GM23248 (cell line): ENCODE measurements at places on chromosomes 2 and 18. TPM values are rescaled to one million over a fixed set of nuclear protein-coding genes. Genes with fewer than 3 reads are reported as not detected.

DNA sequence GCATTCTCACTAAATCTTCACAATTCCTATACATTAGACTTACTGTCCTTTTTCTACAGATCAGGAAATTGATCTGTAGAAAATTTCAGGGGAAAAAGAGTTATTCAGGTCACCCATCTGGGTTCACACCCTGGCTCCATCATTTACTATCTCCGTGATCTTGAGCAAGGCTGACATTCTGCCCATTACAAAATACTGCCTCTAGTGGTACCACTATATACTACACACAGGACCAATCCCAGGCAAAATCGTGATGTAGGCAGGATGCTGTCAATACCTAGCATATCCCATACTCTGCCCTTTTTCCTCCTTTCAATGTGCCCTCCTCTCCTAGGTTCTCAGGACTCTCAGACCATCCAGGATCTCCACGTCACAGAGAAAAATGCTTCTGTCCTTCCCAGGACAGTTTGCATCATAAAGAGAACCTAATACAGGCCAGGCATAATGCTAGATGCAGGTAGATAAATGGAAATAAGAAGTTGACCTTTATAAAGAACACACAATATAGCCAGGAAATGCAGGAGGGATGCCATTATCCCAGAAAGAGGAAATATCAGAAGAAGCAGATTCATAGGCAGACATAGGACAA is 101.9 kb downstream of the CDH20 start:
- DNase-seq = peak; percentile 23

GRCh38 chr2:159297042-159297707 is 10.7 kb upstream of the WDSUB1 start:
- DNase-seq = no peak

DNA sequence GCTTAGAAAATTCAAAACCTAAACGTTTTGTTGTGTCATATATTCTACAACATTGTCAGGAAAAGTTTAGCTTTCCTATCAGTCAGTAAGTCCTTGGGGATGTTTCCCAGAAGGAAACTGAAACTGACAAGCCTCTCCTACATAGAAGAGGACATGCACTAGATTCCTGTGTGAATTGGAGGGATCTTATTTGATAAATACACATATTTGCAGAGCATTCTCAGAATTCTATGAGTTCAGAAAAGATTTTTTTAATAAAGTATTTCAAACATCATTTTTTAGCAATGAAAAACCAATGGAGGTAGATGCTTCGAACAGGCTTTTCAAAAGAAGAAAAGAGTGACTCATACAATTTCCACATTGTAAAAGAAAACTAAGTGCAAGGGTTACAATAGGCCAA is 1706.7 kb downstream of the SUCLG1 start:
- no peak for DNase-seq

Gene FSHR
- not detected in 2 replicates for polyA plus RNA-seq

DNA sequence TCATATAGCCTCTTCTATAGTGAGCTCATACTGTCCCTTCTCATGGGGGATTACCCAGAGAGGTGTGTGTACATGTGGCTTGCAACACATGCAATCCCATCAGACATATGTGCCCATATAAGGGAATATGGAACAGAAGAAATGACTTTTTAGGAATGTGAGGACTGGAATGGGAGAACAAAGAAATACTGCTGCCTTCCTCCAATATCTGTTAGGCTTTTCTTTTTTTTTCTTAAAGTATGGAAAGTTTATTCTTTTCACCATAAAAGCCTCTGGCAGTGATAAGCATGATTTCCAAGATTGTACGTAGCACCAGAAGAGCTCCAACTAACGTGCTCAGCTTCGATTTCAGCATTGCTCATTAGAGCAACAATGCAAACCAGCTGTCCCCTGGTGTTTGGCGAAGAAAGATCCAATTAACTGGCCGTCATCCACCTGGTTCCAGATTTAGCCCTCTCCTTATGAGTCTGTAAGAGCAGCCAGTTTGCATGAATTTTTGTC is 113.6 kb downstream of the ADCYAP1 start:
- DNase-seq = peak; percentile 34

DNA sequence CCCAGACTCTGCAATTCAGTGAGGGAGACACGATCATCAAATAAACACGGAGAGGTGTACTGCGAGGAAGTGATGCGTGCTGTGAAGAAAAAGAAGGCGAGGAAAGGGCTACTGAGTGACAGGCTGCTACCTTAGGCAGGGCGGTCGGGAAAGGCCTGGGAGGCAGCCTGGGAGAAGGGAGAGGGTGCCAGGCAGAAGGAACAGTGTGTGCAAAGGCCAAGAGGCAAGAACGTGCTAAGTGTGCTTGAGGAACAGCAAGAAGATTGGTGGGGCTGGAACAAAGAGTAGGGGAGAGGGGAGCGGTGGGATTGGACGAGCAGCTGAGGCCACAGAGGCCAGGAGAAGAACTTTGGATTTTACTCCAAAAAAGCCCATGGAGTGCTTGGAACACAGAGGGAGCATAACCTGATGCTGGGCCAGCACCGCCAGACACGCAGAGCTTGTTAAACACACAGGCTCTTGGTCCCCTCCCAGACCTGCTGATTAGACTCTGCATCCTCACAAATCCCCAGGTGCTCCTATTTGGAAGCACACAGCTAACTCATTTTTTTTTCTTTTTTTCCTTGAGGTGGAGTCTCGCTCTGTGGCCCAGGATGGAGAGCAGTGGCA is 30.4 kb downstream of the SERTAD2 start:
- DNase-seq = no peak

Gene HAUS1
- polyA plus RNA-seq = 33.6 and 36.9 TPM in 2 replicates

Gene SERPINB13
- not detected in 2 replicates for polyA plus RNA-seq

GRCh38 chr2:104412384-104412783 is 441.5 kb upstream of the POU3F3 start:
- peak; percentile 40 for DNase-seq

DNA sequence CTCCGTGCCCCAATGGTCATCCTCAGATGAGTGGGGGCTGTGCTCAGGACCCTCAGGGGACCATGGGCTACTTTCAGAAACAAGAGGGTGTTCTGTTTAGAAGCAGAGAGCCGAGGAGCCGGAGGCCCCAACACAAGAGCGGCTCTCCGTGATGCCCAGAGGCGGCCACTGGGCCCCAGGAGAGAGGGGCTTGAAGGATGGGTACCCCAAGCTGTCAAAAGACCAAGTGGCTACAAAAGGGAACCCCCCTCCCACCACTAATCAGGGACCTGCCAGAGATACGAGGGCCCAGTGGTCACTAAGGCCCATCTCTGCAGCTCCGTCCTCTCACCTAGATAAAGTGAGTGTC is 93.6 kb downstream of the HDAC4 start:
- DNase-seq = no peak

Gene CTAGE1
- 0.06 TPM in 1 of 2 replicates, not detected in the other for polyA plus RNA-seq

DNA sequence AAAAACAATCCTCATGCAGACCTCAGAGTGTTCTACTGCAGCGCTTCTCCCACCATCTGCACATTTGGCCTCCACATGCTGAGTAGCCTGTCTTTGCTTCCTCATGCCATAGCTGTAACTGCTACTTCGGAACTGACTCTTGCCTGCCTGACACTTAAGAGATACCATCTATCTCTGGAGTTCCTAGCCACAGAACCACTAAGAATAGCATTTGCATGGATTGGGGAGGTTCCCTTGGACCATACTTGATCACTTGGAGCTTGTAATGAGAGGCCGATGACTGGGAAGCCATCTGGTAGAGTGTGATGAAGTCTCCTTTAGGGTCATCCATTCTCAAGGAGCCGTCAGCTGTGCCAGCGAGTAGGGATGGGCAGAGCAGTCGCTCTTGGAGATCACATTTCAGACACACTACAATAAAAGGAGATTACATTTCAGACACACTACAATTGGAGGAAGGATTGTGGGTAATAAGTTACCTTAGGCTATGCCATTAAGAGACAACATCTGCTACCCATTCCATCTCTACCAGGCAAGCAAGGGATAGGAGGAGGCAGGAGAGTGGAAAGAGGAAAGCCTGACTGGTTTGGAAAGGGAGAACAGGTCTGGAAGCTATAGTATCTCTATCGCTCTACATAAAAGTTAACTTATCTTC is 21.8 kb downstream of the DOK1 start:
- DNase-seq = peak; percentile 71

DNA sequence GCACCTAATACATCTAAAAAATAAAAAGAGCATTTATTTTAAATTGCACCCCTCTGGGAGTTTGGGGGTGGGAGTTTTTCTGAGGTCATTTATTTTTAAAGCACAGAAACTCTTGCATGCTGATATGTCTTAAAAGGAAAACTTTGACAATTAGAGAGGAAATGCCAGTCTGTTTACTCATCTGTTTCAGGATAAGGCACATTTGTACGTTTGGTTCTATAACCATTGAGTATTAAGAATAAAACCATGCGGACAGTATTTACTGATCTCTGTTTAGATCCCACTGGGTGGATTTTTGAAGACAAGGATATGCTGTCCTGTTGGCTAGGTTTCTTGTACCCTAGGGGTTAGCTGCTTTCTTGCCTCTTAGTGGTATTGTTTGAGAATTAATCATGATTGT is 122.9 kb downstream of the TANC1 start:
- peak; percentile 77 for DNase-seq

Gene LHCGR
- not detected in 2 replicates for polyA plus RNA-seq

DNA sequence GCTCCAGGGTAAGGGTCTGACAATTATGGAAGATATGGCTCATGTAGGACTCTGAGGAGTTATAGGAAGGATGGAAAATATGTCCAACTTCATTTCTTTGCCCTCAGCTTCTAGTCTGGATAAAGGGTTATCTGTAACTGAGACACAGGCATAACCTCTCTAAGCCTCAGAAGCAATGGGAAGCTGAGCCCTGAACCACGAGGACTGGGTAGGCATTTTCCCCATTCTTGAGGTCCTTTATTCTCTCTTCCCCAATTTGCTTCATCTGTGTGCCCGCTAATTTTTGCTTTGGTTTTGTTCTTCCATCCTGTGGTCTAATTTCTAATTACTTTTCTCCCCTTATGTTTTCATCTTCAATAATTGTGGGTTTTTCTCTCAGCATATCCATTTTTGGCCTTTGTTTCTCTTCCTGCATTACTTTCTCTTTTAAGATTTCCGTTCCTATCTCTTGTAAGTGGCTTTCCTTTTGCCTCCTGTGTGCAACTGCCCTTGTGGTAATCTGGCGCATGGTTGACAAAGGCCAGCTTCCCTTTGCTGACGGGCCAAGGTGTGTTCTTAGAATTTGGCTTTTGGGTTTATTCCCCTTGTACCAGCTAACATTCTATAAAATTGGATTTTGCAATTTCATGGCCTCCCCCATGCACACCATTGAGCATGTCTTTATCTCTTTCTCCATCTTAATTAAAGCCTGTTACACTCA is 343.8 kb downstream of the TXNL1 start:
- DNase-seq = no peak

GRCh38 chr2:168490015-168490874 is 34.2 kb downstream of the CERS6 start:
- DNase-seq = peak; percentile 54

GRCh38 chr2:212892193-212892592 is 259.2 kb downstream of the IKZF2 start:
- DNase-seq = peak; percentile 63

GRCh38 chr2:74789271-74789670 is 44.7 kb upstream of the HK2 start:
- DNase-seq = no peak

DNA sequence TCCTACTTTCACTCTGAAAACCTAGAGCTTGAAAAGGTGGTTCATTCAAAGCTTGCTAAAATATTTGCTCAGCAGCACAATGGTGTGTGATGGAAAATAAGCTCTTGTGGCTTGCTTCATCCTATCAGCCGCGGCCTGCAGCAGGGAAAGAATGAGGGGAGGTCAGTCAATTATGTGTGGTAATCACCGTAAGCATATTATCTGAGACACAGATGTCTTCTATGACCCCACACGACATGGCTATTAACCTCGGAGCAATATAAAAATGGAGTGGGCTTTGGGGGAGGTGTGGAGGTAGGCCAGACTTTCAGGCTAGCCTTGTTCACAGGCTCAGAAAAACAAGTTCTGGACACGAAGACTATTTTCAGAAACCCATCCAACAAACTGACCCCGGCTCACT is 98.4 kb upstream of the SIX3 start:
- DNase-seq = no peak

Gene LRP2
- not detected in 2 replicates for polyA plus RNA-seq

DNA sequence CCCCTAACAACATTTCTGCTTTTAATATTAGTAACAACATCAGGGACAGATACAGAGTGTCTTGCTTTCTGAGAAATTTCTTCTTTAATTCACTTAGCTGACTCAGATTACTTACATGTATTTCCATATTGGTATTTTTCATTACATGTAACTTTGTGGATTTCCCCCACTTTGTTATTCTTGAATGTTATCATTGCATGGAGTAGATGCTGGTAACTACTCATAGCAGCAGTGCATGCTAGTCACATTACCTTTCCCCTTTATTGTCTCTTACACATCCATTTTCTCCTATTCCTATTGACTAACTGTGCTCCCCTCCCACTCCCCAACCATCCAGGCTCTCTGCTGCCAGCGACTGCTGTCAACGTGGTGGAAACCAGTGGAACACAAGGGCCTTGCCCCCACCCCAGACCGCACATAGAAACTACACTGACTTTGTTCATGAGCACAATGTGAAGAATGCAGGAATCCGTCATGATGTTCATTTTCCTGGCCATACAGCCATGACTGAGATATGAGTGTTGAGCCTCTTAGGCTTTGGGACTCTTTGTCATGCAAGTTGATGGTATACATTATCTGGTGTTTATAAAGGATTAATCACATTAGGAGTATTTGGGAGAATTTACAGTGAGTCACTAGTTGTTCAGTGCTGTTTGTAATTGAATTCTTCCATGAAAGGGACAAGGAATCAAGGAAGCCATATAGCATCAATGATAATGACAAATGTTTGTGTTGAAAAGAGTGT is 91.0 kb downstream of the EPB41L5 start:
- DNase-seq = peak; percentile 95

DNA sequence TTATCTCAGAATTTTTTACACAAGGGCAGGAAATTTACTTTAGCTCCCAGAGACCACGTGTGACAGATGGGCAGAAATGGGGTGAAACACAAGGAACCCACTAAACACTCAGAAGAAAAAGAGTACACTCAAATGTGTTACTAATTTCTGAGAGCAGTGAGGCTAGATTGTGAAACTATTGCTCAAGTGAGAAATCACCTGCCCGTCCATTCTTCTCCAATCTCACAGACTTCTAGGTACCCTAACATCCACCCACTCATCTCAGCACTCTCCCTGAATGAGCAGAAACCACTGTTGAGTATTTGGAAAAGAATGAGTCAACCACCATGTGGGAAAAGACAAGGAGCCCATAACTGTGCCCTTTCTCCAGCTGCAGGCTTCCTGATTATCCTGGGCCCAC is 293.0 kb upstream of the CDH2 start:
- DNase-seq = peak; percentile 7

Gene RAB6C
- not detected in 2 replicates for polyA plus RNA-seq

DNA sequence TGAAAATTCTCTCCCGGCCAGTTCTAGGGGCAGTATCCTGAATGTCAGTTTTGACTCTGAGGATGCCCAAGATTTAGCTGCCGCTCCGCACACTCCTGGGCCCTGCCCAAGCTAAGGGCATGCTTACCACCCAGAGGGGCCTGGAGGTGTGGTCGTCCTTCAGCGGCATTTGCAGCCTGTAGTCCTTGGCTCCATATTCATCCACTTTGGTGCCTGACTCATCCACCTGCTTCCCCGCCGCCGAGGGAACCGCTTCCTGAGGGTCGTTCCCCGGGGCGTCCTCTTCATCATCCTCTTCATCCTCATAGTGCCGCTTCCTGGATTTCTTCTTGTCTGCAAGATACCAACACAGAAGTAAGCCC is 577 bp downstream of the ERCC3 start:
- peak; percentile 43 for DNase-seq
